Anterior cingulate cortex (tissue), 58 donors: ENCODE measurements at places on chromosomes 11 and 22.

- no peak for DNase-seq
Measured at GRCh38 chr22:46966495-46966845, 204.0 kb downstream of the TBC1D22A start.

GRCh38 chr11:108959105-108959761, 294.4 kb downstream of the DDX10 start:
- no peak for DNase-seq

DNA sequence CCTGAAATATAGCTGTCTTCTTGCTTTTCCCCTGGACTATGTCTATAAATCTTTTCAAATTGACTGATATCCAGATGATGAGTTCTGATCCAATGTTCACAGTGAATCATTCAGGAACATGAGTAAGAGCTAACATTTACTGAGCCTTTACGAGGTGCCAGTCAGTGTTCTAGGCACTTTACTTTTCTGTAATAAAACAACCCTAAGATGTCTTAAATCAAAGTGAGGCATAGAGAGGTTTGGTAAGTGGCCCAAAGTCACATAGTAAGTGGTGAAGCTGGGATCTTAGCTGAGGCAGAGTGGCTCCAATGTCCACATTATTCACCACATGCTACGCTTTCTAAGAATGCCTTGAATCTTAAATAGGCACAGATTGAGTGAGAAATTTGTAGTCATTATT, 79.9 kb upstream of the OR4C15 start:
- no peak for DNase-seq

DNA sequence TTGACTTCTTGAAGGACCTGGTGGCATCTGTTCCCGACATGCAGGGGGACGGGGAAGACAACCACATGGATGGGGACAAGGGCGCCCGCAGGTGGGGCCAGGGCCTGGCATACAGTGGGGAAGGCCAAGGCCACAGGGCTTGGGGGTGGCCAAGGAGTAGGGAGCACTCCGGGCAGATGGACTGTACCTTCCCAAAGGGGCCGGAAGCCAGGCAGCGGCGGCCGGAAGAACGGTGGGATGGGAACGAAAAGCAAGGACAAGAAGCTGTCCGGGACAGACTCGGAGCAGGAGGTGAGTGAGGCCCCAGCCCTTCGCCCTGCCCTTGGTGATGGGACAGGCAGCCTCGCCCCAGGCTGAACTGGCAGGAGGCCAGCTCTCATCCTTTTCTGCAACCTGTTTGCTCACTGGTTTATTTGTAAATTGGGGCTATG, 1.2 kb downstream of the DRAP1 start:
- DNase-seq, result no peak

GRCh38 chr11:69201764-69202370, 46.1 kb downstream of the SMIM38 start:
- DNase-seq, result no peak

DNA sequence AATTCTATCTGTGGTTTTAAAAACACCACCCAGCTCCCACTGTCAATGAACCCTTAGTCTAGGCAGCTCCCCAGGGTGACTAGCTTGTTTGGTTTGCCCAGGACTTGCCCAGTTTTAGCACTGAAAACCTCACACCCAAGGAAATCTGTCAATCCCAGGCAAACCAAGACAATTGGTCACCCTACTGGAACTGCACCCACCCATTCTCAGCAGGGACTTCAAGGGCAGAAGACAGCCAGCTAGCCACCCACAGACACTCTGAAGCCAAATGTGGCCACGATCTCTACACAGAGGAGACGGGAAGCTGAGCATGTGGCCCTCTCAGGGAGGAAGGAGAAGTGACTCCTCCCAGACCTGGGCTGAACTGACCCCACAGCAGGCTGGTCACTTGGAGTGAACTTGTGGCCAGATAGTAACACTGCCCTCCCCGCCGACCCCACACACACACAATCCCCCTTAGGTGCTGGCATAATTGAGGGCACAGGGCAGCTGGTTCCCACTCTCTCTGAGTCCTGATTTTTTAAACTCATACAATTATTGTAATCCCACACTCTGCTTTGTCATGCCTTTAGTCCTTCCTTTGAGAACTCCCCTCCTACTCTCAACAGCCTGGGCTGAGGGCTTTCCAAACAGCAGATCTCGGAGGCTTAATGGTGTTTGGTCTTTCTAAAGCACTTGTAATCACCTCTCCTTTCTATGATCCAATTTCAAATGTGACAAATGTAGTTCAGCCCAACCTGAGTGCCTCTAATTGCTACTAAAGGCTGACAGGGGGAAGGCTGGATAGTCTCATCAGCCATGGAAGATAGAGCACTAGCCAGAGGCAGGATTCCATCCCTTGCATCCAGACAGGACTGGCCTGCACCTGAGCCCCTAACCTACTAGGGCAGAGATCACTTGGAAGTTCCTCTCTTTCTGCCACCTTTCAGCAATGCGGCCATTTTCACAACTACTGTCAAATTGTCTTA, 74.7 kb upstream of the DRD2 start:
- no peak for DNase-seq

DNA sequence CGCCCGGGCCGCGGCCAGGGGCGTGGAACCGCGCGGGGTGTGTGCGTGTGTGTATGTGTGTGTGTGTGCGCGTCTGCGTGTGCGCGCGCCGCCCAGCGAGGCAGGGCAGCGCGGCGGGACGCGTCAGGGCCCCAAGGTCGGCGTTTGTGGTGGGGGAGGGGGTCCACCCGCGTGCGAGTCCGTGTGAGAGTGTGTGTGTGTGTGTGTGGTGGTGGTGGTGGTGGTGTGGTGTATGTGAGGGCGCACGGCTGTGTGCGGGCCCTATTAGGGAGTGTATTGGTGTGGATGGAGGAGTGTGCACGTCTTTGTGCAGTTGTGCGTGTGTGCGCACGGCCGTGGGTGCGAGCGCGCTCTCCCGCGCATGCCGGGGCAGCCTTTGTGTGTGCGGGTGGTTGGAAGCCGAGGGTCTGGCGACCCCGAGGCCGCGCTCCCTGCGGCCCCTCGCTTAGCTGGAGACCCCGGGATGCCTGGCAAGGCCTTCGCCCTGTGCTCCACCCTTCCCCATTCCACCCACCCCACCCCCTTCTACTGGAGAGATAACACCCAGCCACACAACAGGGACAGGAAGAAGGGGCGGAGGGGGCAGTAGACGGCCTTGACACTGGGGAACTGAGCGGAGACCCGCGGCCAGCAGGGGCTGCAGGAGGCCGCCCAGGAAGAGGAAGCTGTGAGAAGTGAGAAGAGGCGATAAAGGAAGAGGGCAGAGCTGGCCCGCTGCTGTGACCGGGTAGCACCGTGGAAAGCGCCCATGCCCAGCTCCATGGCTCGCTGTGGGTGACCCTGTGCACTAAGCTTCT, 528 bp upstream of the ARRB1 start:
- DNase-seq, result no peak

GRCh38 chr11:112400476-112401014, 139.9 kb upstream of the PLET1 start:
- no peak for DNase-seq

- no peak for DNase-seq
Measured at GRCh38 chr11:18088966-18089365, 16.9 kb downstream of the SAAL1 start.

- DNase-seq, result no peak
Measured at GRCh38 chr11:504994-505344, 2.1 kb downstream of the RNH1 start.

GRCh38 chr22:37091994-37092393, 17.5 kb downstream of the TMPRSS6 start:
- no peak for DNase-seq

GRCh38 chr11:80838153-80838552, 1397.3 kb upstream of the TENM4 start:
- no peak for DNase-seq

GRCh38 chr11:57069942-57070341, 81.2 kb downstream of the OR5AK2 start:
- DNase-seq, result no peak
